Left kidney (tissue), 8 donors: ENCODE measurements at places on chromosomes 4 and X. TPM values are rescaled to one million over a fixed set of nuclear protein-coding genes. Genes with fewer than 3 reads are reported as not detected.

SLITRK4 gene
- polyA plus RNA-seq, result 17.9 TPM

ALAS2 gene
- polyA plus RNA-seq, result 8.1 TPM

PDLIM3 gene
- polyA plus RNA-seq, result 4.0 TPM

HSD17B13 gene
- 0.71 TPM for polyA plus RNA-seq

TAF7L gene
- 0.67 TPM for polyA plus RNA-seq

DNA sequence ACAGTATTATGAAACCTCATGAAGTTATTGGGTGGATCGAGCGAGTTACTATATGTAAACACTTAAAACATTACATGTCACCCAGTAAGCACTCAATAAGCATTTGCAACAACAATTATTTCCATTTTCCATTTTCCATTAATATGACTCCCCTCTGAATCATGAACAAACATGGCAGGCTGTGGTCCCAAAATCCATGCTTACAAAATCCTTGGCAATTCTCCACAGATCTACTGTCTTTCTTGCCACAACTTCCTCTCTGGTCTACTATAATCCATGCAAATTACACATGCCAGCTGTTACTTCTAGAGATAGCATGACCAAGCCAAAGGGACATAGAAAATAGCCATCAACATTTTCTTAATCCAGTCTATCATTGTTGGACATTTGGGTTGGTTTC is 22.0 kb downstream of the ASB11 start:
- no peak for DNase-seq

DNA sequence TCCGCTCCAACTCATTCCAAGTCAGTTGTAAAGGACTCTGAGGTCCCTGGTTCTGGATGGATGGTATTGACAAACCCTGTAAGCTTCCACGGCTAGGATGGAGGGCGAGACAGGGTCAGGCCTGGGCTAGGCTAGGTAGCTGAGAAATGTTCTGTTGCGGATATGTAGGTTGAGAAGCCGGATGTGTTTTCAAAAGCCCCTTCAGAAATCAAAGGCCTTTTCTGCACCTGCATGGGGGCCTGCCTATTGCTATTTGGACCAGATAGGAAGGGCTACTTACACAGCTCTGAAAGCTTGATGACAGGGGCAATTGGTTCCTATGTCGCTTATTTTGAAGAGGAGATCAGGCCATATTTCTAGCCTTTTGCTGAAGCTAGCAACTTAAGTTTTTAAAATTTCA is 1.9 kb upstream of the DRP2 start:
- no peak for DNase-seq

DNA sequence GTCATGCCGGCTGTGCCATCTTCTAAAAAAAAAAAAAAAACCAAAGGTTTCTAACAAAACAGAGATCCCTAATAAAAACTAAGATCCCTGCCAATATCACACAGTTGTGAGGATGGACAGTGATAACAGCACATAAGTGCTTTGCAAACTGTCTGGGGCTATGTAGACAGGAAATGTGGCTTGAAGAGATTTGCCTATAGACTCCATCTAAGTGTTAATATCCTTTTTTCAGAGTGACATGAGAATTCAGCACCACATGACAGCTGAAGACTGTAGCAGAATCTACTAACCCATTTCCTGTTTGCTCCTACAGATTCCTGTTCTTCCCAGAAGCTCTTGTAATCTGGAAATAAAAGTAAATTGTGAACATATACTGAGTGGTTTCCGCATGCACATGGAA is 215.4 kb downstream of the KDR start:
- no peak for DNase-seq
